Muscle of arm (tissue), 14 donors: ENCODE measurements at places on chromosomes 5 and 9. TPM values are rescaled to one million over a fixed set of nuclear protein-coding genes. Genes with fewer than 3 reads are reported as not detected.

Gene C9orf153
- polyA plus RNA-seq = 0.12 TPM

Gene MYOZ3
- 3.1 TPM for polyA plus RNA-seq

Gene ANKRD20A1
- not detected for polyA plus RNA-seq

Gene UGT3A2
- 0.54 TPM for polyA plus RNA-seq

Gene PCDHGA4
- not detected for polyA plus RNA-seq

Gene PCDHGA7
- polyA plus RNA-seq = 1.8 TPM

Gene PIP5K1B
- 1.8 TPM for polyA plus RNA-seq

Gene MYO10
- 33.0 TPM for polyA plus RNA-seq

Gene NUDT12
- 15.4 TPM for polyA plus RNA-seq

Gene IL9
- polyA plus RNA-seq = not detected

DNA sequence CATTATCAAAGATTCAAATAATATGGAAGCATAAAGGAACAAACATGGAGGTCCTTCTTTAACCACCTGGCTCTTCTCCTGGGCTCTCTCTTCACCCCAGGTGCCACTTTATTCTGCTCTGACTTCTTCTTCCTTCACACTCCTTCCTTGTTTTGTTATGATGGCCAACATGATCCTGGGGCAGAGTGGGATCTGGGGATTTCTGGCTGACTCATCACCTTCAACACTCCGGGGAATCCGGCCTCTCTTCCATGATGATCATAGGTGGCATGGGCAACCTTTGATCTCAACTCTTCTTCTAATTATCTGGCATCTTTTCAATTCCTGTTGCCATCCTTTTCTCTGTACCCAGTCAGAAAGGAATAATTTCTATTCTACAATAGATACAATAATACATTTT is 62.1 kb upstream of the TRPC7 start:
- no peak for DNase-seq

GRCh38 chr5:55176176-55176818 is 3.3 kb upstream of the CDC20B start:
- DNase-seq = no peak

DNA sequence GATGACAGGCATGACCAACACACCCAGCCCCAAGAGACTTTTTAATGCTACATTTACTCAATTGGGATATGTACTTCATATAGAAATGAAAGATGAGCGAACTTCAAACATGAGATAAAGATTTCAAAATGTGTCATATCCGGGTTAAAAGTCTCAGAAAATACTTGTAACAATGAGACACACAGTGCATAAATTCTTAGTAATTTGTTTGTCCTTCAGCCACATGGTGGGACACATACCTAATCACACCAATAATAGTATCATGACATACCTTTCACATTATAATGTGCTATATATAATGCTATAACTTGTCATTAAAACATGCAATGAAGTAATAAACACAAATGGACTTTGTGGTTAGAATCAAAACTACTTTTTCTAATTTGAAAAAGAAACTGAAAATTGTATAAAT is 204.7 kb upstream of the RFX3 start:
- DNase-seq = no peak

- DNase-seq = no peak
Observed at GRCh38 chr5:81773574-81773973, 22.7 kb upstream of the SSBP2 start.

DNA sequence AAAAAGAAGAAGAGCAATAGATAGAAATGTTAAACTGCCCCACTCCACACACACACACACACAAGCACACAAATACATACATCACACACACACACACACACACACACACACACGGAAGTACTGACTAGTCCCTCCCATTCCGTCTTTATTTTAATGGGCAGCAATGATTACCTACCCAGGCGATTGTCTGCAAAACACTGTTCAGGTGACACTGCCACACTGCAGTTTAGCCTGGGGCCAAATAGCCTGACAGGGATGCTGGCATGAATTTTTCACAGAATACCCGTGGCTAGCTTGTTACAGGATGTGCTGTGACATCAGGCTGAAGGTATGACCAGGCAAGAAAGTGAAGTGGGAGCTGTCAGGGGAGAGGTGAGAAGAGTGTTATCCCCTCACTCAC is 86.9 kb downstream of the FRMD3 start:
- no peak for DNase-seq

DNA sequence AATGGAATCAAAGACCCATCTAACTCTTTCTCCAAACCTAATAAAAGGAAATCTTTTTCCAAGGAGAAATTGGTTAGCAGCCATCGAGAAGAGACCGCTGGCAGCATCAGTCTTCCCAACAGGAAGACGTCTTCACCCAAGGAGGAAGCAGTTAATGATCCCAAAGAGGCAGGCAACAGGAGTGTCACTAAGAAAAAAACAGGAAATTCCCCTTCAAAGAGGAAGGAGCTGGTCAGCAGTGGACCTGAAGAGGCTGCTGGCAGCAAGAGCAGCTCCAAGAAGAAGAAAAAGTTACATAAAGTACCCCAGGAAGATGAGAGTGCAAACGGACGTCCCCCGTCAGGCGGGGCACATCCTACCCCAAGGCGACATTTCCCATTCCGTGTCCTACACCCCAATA is 143.7 kb downstream of the ELAVL2 start:
- DNase-seq = no peak

- DNase-seq = no peak
Observed at GRCh38 chr9:5622016-5622415, 6.9 kb upstream of the RIC1 start.

GRCh38 chr5:82285206-82285605 is 7.1 kb upstream of the RPS23 start:
- DNase-seq = no peak

- DNase-seq = no peak
Observed at GRCh38 chr5:124102486-124102885, 590.5 kb downstream of the CSNK1G3 start.

GRCh38 chr9:30775236-30775635 is 1609.2 kb upstream of the ACO1 start:
- no peak for DNase-seq

GRCh38 chr9:91758491-91758981 is 191.5 kb downstream of the ROR2 start:
- DNase-seq = no peak

DNA sequence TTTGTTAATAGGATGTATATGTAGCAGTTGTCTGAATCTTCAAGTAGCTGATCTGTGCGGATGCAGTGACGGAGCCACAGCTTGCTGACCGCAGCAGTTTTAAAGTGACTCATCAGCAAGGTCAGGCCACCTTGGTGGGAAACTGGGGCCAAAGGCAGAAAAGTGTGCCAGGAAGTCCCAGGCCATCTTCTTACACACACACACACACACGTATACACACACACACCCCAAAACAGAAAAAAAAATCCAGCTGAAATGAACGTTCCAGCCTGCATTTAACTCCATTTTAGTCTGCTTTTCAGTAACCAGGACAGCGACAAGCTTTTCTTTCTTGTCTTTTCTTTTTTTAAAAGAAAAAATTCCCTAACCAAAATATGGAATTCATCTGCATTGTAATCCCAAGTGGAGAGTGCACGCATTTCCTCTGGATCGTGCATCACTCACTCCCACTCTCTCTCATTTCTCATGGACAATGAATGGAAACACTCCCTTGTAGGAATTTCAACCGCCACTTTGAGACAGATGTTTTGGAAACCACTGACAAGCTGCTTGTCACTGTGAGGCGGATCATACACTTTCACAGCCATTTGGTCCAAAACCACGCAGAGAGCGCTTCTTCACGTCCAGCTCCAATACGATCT is 103.9 kb downstream of the LHFPL2 start:
- DNase-seq = peak; percentile 83

DNA sequence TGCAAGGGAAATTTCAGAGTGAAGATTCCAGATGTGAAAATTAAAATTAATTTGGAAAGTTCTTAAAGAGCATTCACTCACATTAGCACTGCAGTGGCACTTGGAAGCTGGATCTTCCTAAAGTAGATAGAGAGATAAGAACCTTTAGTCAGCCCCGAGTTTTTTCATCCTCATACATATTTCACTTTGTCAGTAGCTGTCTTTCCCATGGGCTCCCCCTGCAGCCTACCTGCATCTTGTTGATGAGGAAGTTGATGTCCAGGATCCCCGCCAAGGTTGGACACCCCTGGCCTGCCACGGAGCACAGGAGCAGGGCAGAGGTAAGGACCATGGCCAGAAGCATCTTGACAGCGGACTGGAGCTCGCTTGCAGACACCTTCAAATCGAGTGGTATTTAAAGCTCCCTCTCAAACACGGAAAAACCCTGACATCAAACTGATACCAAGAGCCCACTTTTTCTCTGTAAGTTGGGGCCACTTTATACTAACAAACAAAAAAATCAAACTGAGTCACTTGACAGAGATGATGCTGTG is at the start of gene IL9:
Gene IL9, minus strand, starts transcription at position 368 of the 533 bp plus-strand sequence. Its CDS starts 25 bp downstream, at position 343.
- DNase-seq = no peak

GRCh38 chr9:114086009-114086408 is 7.9 kb upstream of the AMBP start:
- DNase-seq = no peak

DNA sequence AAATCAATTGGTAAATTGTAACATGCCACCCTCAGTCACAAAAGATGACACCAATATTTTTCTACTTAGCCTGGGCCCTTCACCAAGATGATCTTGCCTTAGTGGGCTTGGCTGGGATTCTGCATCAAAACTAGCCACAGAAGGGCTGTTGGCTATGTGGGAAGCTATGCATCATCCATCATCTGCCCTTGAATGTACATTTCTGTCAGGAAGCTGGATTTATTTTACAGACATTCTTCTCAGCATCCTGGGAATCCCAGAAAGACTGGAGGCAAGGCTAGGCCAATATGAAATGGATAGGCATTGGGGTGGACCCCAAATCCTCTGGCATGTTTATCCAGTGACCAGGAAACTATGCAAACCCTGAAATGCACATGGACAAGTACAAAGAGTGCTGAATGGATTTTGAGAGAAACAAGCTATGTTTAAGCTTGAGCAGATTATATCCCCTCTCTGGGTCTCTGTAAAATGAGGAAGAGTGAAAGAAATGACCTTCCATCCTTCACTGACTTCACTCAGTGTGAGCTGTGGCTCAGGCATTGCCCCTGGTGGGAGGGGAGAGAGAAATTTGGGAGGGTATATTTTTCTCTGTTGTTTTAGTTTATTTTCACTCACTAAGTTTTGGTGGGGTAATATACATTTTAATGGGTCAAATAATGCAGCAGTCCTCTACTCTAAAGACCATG is 283.6 kb downstream of the EBF1 start:
- DNase-seq = no peak

GRCh38 chr5:59582746-59583145 is 310.8 kb downstream of the PDE4D start:
- no peak for DNase-seq

DNA sequence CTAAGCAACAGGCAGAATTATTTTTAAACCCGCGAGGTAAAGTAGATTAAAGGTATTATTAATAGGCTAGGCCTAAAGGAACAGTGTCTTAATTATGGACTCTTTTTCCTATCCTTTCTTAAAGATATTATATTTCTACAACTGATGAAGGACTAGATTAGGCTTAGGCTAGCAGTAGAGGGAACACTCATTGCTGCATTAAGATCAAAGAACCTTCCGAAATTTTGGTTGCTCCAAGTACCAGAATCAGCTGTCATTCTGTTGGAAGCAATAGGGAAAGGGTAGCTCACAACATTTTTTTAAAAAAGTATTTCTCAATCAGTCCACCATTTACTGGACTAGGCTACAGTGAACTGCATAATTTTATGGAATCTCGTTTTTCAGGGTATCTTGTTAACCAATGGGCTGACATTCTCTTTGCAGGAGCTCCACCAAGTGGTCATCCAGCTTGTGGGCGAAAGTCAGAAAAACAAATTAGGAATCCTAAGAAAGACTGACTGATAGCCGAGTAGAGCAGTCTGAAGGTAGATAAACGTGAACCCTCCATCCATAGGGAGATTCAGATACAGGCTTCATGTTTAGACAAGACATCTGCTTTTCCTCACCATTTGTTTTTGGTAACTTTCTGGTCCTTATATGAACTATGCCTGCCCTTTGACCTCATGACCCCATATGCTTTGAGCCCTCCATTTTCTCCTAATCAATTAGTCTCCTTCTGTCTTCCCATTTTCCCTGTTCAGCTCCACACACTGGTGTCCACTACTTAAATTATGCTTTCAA is 103.6 kb upstream of the CHD1 start:
- peak; percentile 75 for DNase-seq

DNA sequence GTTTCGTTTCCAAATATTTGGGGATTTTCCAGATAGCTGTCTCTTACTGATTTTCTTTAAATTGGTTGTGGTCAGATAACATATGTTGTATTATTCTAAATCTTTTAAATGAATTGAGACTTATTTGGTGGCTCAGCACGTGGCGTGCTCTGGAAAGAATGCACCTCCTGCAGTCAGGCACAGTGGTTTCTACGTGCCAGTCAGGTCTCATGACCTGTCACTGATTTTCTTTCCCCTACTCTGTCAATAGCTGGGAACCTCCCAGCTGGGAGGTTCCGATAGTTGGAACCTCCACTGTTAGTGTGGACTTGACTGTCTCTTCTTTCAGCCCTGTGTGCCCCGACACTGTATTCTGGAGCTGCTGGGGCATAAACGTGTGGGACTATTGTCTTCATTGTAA is 27.6 kb downstream of the TRIP13 start:
- DNase-seq = no peak
